ENCODE measurements at places on chromosomes 2 and 18. TPM values are rescaled to one million over a fixed set of nuclear protein-coding genes. Genes with fewer than 3 reads are reported as not detected.

GRCh38 chr2:133109772-133110171 lies 439.8 kb upstream of the LYPD1 start:
- DNase-seq, result no peak

DNA sequence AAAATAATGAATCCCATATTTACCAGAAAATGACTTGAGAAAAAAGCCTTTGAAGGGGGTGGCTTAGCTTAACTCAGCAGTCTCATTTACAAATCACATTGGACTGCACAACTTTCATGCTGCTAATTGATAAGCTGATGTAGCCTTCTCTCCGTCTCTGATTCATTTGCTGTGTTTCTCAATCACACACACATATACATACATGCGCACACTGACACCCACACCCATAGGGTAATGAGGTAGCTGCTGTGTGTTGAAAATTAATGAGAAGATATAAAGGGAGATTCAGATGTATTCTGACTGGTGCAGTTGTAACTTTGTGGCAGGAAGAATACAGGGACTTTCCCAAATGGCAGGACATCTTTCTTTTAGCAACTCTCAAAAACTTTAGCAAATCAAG lies 141.9 kb upstream of the GCFC2 start:
- no peak for DNase-seq

GRCh38 chr2:162607915-162608314 lies 230.7 kb downstream of the KCNH7 start:
- no peak for DNase-seq

DNA sequence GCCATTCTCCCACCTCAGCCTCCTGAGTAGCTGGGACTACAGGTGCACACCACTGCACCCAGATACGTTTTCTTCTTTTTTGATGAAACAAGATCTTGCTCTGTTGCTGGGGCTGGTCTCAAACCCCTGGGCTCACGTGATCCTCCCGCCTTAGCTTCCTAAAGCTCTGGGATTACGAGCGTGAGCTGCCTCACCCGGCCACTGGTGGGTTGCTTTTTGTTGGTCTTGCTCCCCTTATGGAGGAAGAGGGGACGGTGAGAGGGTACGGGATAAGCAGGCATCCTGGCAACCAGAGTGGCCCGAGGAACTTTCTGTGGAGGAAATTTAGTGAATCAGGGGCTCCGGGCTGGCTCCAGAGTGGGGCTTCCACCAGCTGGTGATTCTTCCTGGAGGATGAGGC lies 222.3 kb downstream of the HDAC4 start:
- no peak for DNase-seq

- DNase-seq, result no peak
Observed at GRCh38 chr2:105274046-105274445, 32.5 kb downstream of the GPR45 start.

- DNase-seq, result no peak
Observed at GRCh38 chr18:79570266-79571201, 109.1 kb upstream of the CTDP1 start.

DNA sequence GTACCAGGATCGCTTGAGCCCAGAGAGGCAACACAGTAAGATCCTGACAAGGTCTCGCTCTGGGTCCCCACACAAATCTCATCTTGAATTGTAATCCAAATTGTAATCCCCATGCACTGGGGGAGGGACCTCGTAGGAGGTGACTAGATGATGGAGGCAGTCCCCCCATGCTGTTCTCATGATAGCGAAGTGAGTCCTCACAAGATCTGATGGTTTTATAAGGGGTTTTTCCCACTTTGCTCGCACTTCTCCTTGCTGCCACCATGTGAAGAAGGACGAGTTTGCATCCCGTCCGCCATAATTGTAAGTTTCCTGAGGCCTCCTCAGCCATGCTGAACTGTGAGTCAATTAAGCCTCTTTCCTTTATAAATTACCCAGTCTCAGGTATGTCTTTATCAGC lies 46.0 kb upstream of the SERTAD2 start:
- DNase-seq, result no peak

TUBA3D gene
- total RNA-seq, result not detected

GAD1 gene
- total RNA-seq, result 10.7 TPM

PLA2R1 gene
- total RNA-seq, result 0.45 TPM
